ENCODE measurements at places on chromosomes 11 and 22.
A peak's percentile ranks its signal among the peaks of the same experiment; 100 is the strongest.

GRCh38 chr22:49062802-49063544 is 764.7 kb downstream of the BRD1 start:
- DNase-seq: no peak

DNA sequence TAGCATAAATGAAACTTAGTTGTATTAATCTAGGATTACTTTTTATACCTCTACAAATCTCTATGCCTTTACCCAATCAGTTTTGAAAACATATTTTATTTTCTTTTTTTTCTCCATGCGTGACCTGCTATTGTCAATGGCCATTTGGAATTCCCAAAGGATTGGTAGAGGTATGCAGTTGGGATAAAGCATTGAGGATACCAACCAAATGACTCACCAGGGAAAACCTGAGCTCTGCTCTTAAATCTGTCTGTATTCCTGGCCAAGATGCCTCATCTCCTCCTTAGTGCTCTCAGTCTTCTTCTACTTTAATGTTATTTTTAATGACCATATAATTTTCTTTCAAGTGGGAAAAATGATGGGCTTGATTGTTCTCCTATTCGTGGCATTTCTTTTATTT is 61.9 kb downstream of the EHF start:
- DNase-seq: peak; percentile 83

GRCh38 chr11:19345848-19346681 is 105.3 kb upstream of the E2F8 start:
- no peak for DNase-seq

DNA sequence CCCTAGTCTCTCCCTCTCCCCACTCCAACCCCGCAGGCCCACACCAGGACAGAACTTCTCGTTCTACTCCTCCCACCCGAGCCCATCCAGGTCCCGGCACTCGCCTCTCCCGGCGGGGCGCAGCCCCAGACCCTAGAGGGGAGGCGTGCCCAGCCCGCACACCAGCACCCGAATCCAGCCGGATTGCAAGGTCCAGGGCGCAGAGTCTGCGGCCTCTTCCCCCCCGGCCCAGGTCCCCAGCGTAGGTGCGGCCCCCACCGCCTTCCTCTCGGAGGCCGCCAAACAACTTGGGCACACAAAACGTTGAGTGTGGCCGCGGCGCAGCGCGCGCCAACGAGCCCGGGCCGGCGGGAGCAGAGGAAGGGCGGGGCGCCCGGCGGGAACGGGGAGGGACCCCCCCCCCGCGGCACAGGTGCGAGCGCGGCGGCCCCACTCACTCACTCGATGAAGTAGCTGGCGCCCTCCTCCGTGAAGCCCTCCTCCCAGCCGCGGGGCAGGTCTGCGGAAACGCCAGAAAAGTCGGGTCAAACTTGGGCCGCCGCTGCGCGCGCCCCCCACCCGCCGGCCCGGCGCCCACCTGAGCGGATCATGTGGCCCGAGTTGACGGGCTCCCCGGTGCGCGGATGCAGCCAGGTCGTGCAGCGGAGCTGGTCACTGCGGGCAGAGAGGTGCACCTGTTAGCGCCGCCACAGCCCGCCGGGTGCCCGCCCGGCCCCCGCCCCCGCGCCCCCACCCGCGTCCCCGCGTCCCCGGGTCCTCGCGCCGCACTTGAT is 480 bp downstream of the PLEKHA7 start:
- DNase-seq: no peak

DNA sequence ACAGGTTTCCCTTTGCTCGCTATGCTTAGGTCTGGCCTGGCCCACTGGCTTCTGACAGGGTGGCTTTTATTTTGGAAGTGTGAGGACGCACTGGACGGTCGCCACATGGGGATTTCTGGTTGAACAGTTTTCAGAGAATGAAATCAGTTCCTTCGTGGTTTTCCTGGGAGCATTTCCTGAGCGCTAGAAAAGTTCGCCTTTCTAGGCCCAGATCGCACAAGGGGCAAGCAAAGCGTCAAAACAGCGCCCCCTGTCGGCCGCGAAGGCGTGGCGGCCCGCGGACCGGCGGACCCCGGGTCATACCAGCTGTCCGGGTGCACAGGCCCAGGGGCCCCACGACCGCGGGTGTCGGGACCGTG is 12.7 kb upstream of the CYP2R1 start:
- no peak for DNase-seq

DNA sequence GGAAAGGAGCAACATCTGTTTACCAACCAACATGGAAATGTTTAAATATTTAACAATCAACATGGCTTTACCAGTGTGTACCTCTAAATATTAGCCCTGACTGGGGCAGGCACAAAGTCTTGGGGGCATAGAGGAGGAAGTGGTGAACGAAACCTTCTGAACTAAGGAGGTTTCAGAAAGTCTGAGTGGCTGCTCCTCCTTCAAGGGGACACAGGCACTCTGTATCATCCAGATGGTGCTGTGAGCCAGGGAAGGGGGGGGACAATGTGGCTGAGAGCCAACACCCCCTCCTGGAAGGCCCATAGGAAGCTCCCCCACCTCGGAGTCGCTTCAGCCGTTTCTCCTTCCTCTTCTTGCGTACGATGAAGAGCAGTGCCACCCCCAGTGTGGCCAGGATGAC is 107.7 kb downstream of the CEP164 start:
- no peak for DNase-seq

DNA sequence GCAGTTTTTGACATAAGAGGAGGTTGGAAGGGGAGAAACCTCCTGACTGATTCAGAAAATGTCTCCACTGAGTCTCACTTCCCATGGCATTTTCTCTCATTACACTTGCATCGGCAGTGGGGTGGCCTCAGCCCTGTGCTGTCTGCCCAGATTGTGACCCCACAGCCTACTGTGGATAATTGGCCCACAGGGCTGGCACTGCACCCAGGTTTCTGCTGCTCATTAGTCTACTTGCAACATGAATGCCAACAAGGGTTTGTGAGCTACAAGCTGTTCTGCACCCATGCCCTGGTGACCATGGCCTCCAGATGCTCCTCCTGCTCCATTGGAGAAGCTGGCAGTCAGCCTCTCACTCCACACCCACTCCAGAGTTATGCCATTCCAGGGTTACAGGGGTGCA is 296.0 kb downstream of the CTTN start:
- DNase-seq: no peak

- no peak for DNase-seq
Observed at GRCh38 chr22:21681566-21682370, 16.0 kb downstream of the PPIL2 start.

DNA sequence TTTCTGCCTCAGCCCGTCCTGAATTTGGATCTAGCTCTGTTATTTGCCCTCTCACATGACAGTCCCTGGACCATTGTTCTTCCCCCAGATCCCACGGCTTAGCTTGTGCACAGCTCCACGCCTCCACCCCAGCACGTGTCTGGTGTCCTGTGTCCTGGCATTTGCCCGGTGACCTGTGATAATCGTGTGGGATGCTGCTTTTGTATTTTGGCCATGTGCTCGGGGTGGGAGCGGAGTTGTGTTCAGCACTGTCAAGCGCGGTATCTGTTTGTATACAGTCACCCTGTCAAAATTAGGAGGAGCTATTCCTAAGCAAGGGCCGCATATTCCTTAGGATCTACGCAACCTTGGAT is 11.9 kb downstream of the ADAMTS8 start:
- DNase-seq: no peak

DNA sequence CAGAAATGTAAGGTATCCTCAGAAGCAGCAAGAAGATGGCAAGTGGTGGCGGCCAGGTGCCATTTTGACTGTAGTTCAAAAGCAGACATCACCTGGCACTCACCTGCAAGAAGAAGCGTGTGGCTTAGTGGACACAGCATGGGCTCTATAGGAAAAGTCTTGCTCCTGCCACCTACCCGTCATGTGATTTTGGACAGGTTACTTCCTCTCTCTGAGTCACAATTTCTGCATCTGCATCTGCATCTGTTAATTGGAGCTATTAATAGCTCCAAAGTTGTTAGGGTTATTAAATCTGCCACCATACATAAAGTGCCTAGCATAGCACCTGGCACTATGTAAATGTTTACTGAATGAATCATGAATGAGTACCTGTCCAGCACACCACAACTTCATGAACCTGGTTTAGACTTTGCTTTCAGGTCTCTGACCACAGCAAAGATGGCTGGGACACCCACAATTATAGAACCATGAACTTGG is 16.8 kb downstream of the RAB30 start:
- DNase-seq: no peak

GRCh38 chr22:32994898-32995297 is 63.3 kb downstream of the SYN3 start:
- no peak for DNase-seq

DNA sequence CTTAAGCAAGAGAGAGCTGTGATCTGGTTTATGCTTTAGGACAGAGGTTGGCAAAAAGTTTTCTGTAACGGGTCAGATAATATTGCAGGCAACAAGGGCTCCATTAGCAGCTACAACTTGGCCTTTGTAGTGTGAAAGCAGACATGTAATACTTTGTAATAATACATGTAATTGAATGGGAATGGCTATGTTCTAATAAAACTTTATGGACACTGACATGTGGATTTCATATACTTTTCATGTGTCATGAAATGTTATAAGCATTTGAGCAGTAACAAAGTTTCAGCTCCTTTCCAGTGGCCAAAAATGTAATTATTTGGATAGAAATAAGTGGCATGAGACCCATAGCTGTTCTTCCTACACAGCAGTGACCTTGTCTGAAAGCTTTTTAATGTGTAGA is 3.1 kb downstream of the DYNC2H1 start:
- DNase-seq: no peak

DNA sequence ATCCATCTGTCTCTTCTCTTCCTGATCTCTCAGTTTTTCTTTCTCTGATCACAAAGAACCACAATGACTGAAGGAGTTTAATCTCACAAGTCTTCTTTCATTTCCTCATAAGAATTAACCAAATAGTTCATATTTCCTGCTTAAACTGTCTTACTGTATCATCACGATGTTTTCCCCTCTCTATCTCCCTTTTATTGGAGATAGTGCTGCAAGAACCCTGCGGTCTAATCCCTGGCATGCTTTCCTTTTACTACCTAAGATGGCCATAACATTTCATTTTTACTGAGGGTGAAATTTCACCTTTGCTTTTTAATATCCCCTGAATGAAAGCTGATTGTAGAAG is 28.9 kb downstream of the CARD18 start:
- DNase-seq: no peak

- DNase-seq: no peak
Observed at GRCh38 chr11:12854297-12854661, 154.8 kb upstream of the RASSF10 start.

DNA sequence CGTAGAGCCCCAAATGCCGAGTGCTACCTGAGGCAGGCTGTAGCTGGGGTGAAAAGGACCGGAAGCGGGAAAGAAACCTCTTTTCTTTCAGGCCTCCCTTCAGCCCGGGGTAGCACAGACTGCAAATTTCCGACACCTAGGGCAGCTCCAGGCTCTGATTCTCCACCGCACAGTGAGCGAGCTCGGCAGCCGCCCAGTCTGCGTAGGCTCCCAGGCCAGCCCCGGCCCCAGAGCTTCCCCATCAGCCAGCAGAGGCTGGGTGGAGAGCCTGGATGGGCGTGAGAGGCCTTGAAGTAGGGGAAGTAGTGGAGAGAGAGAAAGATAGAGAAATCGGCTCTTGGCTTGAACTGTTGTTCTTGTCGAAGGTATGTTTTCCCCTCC is 9.3 kb upstream of the PAX6 start:
- no peak for DNase-seq

All from HT1080 (cell line).